ENCODE measurements at places on chromosomes 7 and 10.

GRCh38 chr7:146090023-146090645, 26.5 kb upstream of the CNTNAP2 start:
- DNase-seq: peak; percentile 17

DNA sequence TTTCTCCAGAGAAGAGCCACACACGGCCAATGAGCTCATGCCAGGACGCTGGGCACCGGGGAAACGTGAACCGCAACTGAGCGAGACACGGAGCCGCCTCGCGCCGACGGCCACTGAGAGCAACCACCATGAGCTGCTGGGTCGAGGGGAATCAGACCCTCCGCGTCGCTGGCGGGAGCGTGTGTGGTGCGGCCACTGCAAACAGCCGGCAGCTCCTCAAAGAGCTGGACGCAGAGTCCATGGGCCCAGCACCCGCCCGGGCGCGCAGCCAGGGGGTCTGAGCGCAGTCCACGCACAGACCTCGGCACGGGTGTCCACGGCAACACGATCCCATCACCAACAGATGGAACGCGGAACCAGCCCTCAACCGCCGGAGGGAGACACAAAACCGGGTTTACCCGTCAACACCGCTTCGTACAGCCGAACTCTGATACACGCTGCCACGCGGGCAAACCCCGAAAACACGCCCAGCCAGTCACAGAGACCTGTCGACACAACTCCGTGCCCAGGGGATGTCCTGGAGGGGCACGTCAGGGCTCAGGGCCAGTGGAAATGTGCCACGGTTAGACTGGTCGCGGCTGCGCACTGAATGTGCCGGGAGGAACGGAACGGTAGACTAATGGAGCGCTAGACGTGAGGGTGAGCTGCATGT, 147.1 kb downstream of the ELFN1 start:
- no peak for DNase-seq

DNA sequence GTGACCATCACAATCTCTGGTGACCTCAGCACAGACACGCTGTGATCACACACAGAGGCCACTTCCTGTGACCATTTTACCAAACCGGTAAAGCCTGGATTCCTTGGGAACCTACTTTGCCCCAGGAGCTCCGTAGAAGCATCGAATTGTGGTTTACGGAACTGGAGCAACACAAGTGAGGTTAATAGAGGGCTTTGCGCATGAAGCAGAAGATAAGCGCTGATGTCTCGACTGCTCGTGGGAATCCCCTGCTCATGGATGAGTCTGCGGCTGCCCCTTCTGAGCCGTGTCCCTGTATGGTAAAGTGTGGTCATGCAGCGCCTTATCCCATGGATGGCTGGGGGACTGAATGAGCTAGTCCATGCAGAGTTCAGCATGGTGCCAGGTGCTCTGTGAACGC, 53.6 kb downstream of the VIPR2 start:
- no peak for DNase-seq

DNA sequence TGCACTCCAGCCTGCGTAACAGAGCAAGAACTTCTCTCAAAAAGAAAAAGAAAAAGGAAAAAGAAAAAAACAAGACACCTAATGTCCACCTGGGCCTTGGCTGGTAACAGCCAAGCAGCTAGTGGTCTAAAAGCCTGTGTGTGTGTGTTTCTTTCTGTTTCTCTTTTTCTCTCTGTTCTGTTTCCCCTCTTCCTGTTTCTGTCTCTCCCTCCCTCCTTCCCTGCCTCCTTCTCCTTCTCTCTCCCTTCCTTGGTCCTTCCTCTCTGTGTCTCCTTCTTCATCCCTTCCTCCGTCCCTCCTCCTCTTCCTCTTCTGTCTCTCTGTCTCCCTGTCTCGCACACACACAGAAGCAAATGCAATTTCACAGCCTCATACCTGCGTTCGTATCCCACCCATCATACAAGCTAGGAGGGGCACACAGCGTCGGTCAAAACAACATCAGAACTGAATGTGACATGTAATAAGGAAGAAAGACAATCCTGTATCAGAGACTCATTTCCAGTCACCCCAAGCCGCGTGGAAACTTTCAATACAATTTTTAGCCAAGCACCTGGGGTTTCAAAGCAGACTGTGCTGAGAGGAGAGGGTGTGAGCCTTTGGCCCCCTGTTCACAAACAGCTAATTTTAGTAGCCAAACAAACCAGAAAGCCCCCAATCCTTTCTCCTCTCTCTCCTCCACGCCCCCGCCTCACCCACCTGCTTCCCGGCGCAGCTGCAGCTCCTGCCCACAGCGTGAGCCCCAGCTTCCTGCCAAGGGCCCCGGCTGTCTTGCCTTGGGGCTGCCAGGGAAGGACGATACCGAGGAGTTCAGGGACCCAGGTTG, 50.2 kb upstream of the GNA12 start:
- no peak for DNase-seq

DNA sequence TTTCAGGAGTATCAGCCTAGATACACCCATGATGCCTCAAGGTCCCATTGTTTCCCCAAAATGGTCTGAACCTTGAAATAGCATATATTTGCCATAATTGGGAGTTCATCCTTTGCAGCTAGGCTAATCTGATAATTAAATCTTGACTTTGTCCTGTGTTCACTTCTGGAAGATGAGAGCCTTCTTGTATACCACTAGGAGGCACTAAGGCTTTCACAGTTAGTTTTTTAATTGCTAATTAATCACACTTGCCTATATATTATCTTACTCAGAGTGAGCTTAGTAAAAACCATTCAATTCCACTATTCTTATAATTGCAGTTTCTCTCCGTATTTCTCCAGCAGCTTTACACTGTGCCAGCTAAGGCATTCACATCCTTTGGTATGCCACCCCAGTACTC, 48.7 kb upstream of the MAGI2 start:
- no peak for DNase-seq
